ENCODE measurements at places on chromosomes 3 and 15.

DNA sequence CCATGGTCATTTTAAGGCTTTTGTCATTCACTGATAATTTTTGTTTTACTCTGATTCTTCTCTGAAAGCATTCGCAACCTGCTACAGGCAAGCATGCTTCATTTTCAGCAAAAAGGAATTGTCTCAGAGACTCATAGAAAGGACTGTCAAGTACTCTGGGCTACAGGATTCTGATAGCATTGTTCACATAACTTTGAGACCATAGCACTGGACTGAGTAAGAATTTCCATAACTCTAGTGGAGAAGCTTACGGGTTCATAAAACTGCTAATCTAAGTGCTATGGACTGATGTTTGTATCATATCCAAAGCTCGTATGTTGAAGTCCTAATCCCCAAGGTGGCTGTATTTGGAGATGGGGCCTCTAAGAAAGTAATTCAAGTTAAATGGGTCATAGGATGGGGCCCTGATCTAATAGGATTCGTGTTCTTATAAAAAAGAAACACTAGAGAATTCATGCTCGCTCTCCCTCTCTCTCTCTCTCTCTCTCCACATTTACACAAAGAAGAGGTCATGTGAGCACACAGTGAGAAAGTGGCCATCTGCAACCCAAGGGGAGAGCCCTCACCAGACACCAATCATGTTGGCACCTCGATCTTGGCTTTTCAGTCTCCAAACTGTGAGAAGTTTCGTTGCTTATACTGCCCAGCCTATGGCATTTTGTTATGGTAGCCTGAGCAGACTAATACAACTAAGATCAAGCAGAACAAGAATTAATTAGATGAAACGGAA lies 60.4 kb downstream of the CRYGS start:
- DNase-seq, result no peak

- peak; percentile 8 for DNase-seq
Observed at GRCh38 chr3:78632925-78633553, 1134.8 kb downstream of the ROBO1 start.

DNA sequence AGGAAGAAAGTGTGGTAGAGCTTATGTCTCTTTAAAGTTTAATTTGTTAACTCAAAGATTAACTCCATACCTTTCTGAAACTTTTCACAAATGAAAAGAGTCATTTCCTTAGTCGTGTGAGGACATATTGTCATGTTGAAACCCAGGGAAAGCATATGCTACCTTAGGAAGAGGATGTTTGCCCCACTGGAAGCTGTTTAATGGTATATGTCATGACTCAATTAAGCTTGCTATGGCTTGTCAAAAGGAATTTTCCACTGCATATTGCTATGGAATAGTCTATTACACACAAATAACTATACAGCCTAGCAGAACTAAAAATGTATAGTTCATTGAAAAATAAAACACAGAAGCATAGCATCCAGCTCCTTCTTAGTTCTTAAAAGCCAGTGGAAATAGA lies 69.9 kb downstream of the NSUN3 start:
- no peak for DNase-seq

GRCh38 chr3:86985181-86985826 lies 5.6 kb downstream of the VGLL3 start:
- no peak for DNase-seq

GRCh38 chr15:58748040-58748851 lies 1.3 kb downstream of the ADAM10 start:
- no peak for DNase-seq

DNA sequence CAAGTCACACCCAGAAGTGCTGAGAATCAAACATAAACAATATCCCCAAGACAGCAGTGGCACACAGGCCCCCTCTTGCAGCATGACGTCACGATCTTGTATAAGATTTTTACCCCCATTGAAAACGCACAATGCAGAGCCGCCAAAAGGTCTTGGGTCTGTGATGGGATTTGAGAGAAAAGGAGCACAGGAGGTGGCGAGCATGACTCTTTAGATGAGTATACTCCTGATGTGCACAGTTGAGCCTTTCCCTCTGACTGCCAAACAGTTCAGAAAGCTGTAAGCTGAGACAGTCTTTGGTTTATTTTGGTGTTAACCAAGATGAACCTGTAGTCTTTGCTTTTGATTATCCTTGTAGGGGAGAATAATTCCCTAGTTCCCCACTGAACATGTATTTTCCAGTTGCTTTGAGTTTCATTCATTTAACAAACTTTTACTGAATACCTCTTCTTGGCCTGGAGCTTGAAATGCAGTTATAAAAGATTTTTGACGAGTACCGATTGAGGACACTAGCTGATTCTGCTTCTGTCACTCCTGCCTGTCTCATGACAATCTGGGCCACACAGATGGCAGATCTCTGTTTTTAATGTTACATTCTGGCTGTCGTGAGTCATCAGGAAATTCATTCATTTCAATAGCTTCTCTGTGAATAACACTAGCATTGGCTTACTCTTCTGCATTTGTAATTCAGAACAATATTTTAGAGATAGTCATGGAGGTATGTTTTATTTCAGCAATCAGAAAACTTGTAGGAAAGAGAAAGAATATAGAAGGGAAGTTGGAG lies 28.9 kb downstream of the CFAP91 start:
- DNase-seq, result peak; percentile 53

- peak; percentile 87 for DNase-seq
Observed at GRCh38 chr3:11059090-11059798, 66.7 kb downstream of the SLC6A1 start.

DNA sequence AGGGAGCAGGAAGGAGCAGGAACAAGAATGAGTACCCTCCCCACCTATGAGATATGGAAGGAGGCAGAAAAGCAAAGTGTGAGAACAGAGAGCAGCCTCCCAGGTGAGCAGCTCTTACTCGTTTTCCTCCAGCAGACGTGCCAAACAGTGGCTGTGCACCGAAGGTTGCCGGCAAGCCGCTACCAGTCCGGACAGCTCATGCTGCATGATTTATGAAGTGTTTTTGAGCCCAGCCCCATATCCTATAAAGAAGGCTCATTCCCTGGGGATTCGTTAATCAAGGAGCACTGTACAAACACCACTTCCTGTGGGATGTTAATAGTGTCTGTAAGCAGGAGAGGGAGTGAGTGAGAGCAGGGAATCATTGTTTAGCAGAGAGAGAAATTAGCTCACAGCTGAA lies 118.3 kb upstream of the FOXB1 start:
- DNase-seq, result no peak

DNA sequence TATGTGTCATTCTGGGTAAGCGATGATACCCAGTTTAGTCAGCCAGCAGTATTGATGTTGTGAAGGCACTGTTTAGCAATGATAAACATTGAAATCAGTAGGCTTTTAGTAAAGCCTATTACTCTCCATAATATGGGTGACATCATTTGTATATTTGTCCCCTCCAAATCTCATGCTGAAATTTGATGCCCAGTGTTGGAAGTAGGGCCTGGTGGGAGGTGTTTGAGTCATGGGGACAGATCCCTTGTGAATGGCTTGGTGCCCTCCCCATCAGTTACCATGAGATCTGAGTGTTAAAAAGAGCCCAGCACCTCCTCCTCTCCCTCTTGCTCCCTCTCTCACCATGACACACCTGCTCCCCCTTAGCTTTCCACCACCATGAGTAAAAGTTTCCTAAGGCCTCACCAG lies 31.4 kb upstream of the FAN1 start:
- DNase-seq, result no peak

GRCh38 chr3:37223576-37223975 lies 49.2 kb upstream of the LRRFIP2 start:
- DNase-seq, result no peak

DNA sequence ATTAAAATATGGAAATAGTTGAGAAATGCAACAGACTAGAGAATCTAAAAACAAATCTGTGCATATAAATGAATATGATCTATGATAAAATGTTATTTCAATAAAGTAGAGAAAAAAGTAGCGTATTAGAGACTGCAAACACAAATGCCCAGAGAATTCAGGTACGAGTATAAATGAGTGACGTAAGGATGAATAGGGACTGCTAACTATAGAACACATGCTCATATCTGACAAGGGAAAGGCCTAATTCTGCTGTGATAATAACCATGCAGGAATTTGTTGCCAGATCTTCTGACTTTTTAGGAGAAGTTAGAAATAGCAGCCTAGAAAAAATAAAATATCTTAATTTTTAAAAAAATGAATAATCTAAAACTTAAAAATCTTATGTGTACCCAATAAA lies 73.1 kb downstream of the ESYT3 start:
- DNase-seq, result no peak

DNA sequence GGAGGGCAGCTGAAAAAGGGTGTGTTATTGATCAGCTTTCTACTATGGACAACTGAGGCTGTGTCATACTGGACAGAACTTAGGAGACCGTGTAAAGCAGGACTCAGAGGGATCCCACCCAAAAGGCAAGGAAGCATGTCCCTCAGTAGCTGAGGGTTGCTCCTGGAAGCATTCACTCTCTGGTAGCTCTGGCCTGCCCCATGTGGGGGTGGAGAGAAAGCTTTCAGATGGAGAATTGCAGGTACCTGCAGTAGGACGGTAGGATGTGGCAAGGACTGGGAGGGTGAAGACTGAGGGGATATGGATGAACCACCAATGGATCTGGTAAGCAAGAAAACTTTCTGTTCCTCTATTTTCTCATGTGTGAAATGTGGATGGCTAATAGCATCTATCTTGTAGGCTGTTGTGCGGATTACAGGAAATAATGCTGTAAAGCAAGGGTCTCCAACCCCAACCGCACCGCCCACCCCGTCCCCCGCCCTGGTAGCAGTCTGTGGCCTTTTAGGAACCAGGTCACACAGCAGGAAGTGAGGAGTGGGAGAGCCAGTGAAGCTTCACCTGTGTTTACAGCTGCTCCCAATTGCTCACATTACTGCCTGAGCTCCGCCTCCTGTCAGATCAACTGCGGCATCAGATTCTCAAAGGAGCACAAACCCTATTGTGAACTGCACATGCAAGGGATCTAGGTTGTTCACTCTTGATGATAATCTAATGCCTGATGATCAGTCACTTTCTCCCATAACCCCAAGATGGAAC lies 157.7 kb upstream of the PROK2 start:
- no peak for DNase-seq

DNA sequence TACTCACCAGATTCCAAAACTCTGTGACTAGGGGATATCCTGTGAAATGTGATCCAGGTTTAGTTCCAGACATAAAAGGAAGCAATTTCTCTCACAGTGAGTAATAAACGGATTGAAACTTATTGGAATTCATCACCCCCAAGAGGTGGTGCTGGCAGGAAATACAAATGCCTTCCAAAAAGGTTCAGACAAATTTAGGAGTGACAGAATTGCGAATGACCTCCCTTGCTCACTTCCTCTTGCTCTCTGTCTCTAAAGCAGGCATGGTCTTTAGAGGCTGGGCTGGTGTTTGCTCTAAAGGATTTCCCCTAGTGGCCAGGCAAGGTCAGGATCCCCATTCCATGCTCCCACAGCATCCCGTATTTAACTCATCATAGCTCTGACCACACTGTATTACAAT lies 449.4 kb upstream of the PPP2R3A start:
- peak; percentile 31 for DNase-seq

DNA sequence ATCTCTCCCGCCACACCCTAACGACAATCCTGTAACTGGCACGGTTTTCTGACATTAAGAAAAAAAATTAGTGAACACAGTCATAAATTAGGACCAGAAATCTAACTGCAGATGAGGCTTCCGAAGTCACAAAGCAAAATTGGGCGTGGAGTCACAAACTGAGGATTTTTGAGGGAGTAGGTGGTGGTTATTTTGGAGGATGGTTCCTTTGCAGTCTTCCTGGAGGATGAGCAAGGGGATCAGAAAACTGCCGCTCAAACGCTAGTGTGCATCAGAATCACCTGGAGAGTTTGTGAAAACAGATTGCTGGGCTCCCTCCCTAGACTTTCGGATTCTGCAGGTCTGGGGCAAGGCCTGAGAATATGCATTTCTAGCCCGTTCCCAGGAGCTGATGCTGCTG lies 334.8 kb downstream of the RORA start:
- DNase-seq, result no peak

- DNase-seq, result no peak
Observed at GRCh38 chr3:53182764-53183355, 21.9 kb downstream of the PRKCD start.

GRCh38 chr3:148221303-148221702 lies 476.4 kb upstream of the AGTR1 start:
- DNase-seq, result no peak

DNA sequence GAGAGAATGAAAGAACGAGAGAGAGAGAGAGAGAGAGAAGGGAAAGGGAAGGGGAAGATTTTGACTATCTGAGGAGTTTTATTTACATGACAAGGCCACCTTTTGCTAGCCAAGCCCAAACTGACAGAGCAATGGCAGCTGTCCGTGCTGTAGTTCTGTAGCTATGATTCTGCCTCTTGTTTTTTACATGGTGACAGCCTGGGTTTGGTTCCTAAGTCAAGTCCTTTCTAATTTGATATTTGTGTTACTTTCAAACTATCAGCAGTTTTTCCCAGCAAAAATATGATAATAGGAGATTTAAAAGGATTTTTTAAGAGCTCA lies 26.3 kb upstream of the MFGE8 start:
- DNase-seq, result no peak

DNA sequence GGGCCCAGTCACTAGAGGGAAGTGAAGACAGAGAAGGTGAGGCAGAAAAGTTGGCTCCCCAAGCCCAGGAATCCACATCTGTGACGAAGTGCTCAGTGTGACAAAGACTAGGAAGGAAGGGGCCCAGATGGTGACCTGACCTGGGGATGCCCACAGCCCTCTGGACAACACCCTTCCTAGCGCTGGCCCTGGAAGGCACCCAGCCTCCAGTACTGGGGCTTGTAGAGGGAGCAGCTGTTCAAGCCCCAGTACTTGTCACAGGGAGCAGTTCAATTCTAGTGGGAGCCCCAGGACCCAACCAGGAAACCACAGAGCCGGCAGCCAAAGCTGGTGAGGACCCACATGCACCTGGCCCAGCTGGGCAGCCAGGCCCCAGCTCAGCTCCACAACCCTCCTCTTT lies 190.8 kb downstream of the XXYLT1 start:
- no peak for DNase-seq

- DNase-seq, result peak; percentile 84
Observed at GRCh38 chr15:72230197-72231065, 559 bp downstream of the PKM start.

DNA sequence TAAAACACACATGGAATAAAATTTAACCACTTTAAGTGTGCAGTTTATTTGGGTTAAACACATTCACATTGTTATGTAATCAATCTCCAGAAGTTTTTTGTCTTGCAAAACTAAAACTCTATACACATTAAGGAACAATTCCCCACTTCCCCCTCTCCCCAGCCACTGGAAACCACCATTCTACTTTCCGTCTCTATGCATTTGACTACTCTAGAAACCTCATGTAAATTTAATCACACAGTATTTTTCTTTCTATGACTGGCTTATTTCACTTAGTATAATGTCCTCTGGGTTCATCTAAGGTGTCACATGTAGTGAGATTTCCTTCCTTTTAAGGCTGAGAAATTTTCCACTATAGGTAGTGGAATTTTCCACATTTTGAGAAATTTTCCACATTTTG lies 568.7 kb upstream of the UBE2E2 start:
- no peak for DNase-seq

- peak; percentile 91 for DNase-seq
Observed at GRCh38 chr3:51942603-51943450, 664 bp downstream of the PARP3 start.

- DNase-seq, result no peak
Observed at GRCh38 chr3:47884603-47885002, 81.7 kb downstream of the DHX30 start.

Measured in AG20443 (cell line).